Erythroblast (primary cell): ENCODE measurements at places on chromosomes 5 and 9.

DNA sequence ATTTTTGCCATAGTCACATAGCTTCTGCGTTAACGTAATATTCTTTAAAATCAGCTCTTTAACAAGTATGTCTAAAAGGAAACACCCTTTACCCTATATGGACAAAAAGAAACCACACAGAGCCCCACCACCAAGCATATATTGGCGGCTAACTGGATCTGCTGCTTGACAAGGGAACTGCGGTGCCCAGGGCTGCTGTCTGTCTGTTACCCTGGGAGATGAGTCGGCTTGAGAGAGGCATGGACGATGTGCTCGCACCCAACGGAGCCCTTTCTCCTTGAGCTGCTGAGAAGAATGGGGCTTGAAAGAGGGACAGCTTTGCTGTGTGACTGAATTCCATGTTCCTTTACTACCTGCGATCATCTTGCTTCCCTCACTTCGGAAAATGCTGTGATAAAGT, 158.6 kb upstream of the SHB start:
- no peak for DNase-seq

DNA sequence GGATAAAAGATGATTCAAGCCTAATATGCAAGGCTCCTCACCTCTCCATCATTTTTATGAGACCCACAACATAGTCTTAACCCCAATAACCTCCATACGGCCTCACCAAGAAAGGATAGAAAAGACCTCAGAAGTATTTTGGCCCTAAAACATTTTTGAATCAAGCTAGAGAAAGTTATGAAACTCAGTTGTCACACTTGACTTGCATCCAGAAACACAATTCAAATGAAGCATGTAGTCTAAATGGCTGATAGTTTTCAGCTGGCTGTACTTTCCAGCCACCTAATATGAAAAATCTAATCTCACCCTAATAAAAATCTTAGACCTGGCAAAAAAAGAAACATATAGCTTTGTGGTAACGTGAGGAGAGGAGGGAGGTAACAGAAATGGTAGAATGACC, 116.1 kb downstream of the ARL15 start:
- no peak for DNase-seq

GRCh38 chr9:61668846-61669245, 479.0 kb downstream of the SPATA31A7 start:
- DNase-seq, result no peak

DNA sequence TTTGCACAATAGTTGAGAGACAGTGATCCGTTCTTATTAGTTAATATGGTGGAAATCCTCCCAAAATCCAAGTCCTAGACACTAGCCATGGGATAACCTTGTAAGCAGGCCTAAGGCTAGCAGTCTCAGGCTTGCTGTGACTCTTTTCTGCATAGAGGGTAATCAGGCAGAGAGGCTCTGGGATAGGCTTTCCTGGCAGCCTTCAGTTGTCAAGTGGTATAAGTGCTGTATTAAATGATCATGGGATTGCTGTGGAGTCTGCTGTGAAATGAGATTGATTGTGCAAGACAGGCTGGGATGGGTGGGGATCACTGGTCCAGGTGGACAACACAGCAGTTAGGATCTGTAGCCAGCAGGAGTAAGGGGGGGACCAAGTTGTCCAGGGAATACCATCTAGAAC, 416.4 kb downstream of the TLE4 start:
- DNase-seq, result no peak

- DNase-seq, result no peak
Observed at GRCh38 chr9:75892216-75892911, 1.9 kb downstream of the PCSK5 start.

DNA sequence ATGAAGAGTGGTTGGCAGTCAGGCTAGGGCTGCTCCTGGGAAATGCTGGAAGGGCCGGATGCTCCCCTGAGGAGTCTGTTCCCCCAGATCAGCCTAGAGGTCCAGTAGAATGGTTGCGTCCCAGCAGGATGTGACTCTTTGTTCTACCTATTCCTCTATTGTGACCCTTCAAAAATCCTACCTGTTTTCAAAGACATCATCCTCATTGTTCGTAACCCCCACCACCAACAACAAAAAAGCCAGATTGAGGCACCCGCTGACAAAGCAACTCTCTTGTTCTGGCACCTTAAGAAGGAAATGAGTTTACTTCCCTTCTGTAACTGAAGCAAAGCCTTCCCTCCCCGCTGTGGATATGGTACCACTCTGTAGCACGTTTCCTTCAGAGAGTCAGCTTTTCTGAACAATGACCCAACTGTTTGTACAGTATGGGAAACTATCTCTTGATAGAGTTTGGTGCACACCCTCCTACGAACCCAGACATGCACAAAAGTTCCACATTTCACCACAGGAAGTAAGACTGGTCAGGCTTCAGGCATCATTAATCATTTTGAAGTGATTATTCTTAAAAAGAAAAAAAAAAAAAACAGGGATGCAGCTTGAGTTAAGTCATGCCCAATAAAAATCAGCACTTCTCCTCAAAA, 207.2 kb downstream of the ENC1 start:
- DNase-seq, result no peak

GRCh38 chr9:135464181-135464580, 15.4 kb upstream of the PPP1R26 start:
- DNase-seq, result no peak

DNA sequence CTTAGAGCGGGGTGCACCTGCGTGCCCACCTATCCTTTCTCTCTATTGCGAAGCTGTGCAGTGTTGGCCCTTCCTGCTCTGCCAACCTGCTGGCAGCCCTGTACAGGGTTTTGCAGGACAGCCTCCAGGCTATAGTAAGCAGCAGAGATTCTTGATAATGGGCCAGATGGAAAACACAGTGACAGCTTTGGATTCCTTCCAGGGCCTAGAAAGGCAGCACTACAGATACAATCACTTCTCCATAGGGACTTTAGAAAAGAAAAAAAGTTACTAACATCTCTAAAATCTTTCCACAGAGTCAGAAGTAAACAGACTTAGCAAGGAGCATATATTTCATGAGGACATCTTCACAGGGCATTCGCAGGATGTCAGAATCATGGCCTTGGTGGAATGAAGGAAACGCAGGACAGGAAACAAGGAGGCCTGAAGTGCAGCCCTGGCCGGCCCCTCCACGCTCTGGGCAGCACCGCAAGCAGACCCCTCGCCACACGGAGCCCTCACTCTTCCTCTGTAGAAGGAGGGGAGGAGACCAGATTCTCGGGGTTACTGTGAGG, 172.1 kb upstream of the GAS1 start:
- DNase-seq, result no peak

- no peak for DNase-seq
Observed at GRCh38 chr5:178314961-178315820, 82.6 kb upstream of the PHYKPL start.

DNA sequence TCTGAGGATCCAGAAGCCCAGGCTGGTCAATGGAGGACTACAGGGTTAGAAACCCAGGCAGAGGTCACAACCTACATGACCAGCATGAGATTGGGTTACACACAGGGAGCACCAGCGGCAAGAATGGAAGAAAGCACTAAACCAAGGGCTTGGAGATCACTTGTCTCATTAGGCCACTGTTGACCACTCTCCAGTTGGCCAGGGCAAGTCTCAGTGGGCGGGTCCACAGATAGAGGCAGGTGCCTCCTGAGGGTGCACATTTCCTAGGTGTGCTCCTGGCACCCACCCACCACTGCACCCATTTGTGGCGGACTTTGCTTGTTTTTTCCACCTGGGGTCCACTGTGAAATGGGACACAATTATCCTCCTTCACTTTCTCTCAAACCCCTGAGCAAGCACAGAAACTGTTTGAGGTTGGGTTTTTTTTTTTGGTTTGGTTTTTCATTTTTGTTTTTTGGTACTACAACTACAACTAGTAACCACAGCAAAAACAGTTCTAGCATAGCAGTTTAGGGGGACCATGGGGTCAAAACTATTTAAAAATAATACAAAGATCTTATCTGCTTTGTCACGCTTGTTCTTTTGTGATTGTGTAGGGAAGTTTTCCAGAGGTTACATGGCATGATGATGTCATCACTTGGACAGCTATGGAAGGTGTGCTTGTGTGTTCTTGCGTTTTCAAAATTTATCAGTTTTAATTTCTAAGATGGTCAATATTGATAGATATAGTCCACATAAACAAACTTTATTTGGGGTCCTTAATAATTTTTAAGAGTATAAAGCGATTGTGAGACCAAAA, 6.1 kb downstream of the NPR2 start:
- no peak for DNase-seq

- DNase-seq, result no peak
Observed at GRCh38 chr9:2302606-2303005, 287.5 kb downstream of the SMARCA2 start.

GRCh38 chr5:39555788-39556187, 131.0 kb upstream of the DAB2 start:
- DNase-seq, result no peak

GRCh38 chr9:110712955-110713354, 44.4 kb downstream of the MUSK start:
- no peak for DNase-seq

- DNase-seq, result no peak
Observed at GRCh38 chr5:168608386-168608785, 29.2 kb upstream of the PANK3 start.

DNA sequence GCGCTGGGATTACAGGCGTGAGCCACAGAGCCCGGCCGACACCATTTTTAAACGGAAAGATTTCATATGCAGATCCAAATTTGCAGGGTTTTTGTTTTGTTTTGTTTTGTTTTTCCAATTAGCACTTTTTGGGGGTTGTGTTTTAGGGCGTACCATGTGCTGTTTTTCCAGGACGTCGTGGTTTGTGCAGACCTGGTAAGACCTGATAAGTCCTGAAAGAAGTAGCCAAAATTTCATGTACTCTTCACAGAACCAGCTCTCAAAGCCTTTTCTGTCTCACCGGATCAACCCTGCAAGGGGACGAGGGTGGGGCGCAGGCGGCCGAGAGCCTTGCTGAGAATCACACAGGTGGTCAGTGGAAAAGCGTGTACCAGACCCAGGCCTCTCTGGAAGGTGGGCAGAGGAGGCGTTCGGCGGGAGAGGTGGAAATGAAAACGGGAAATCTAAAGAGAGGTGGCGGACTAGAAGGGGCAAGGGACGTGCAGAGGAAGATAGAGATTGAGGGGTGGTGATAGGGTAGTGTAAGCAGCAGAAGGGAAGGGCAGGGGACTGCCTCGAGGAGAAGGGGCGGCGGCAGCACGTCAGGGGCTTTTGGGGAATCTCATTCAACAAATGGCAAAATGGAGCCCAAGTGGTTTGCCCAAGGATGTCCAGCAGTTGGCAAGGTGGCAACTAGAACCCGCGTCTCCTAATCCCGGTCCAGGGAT, 1.1 kb upstream of the FAF2 start:
- peak; percentile 47 for DNase-seq

DNA sequence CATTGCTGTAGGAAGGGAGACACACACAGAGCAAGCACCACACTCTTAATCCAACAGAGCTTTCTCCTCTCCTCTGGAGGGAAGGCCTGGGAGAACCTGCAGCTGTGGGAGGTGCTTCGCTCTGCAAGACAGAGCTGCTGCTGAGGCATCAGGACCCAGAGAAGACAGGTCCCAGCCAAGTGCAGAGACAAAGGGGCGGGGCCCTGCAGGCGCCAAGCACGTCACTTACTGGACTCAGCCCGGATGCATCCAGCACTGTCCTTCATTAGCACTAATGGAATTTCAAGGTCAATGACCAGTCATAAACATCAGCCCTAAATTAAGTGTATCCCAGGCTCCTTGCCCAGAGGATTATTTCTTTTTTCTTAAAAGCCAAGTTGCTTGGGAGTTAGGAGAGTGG, 337.1 kb upstream of the PANK3 start:
- DNase-seq, result no peak

- no peak for DNase-seq
Observed at GRCh38 chr9:15361737-15362136, 54.7 kb upstream of the TTC39B start.

GRCh38 chr9:109542922-109543321, 44.8 kb upstream of the PTPN3 start:
- no peak for DNase-seq

GRCh38 chr5:15074651-15075050, 203.1 kb upstream of the ANKH start:
- no peak for DNase-seq

DNA sequence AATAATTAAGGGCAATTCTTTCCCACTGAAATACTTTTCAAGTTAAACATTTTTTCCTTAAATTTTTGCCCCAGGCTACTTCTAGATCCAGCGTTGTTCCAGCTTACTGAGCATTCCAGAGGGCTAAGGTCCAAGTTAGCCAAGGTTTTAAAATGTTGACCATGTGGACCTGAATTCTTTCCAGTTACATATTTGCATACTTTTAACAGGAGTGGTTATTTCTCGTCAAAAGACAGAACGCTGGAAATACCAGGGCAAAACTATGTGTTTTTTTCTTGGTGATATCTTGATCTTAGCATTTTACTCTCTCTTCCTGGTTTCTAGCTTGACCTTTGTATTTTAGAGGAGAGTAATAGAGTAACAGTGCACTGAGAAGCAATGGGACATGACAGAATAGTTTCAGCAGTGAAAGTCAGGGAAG, 32.8 kb downstream of the TMC1 start:
- no peak for DNase-seq

DNA sequence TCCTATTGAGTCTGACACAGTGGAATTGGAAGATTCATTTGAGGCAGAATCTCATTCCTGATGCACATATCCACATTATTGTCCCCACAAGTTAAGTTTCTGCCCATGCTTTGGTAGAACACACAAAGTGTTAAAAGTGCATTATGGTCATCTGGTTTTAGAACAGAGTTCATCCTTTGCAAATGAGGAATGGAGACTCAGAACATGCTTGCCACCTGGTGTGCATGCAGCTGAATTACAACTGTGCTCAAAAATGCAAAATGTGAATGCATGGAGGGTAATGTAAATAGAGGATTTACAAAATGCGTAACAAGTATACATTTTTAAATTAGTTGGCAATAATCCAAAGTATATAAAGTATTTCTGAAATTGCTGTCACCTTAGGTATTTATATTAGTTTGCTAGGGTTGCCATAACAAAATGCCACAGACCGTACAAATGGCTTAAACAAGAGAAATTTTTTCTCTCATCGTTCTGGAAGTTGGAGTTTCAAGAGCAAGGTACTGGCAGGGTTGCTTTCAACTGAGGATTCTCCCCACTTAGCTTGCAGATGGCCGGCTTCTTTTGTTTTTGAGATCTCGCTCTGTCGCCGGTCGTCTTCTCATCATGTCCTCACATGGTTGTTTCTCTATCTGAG, 671.1 kb downstream of the TAF11L14 start:
- no peak for DNase-seq

GRCh38 chr9:74036549-74037231, 460.4 kb upstream of the RORB start:
- no peak for DNase-seq

GRCh38 chr5:77993141-77993854, 217.2 kb upstream of the TBCA start:
- DNase-seq, result no peak

DNA sequence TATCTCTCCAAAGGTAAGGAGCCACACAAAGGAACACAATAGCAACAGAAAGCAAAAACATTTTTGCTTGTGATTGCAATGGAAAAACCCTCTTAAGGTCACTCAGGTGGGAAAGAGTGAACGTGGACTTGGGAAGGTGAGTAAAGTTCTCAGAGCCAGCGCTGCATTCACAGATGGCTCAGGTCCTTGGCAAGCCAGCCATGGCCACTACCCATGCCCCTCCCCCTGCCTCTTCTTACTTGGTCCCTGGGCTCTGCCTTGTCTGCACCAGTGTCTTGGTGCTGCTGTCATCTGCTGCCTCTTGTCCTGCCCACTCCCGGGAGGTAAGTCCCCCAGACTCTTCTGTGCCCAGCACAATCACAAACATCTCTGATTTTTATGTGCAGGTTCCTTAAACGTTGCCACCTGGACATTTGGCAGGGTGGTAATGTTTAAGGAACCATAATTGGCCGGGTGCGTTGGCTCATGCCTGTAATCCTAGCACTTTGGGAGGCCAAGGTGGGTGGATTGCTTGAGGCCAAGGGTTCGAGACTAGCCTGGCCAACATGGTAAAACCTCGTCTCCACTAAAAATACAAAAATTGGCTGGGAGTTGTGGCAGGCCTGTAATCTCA, 74.6 kb downstream of the FEM1C start:
- DNase-seq, result no peak
